ENCODE measurements at places on chromosomes 6 and 20. TPM values are rescaled to one million over a fixed set of nuclear protein-coding genes. Genes with fewer than 3 reads are reported as not detected.

VGLL2 gene
- total RNA-seq, result not detected

BANF2 gene
- total RNA-seq, result not detected

ANGPT4 gene
- 0.56 TPM for total RNA-seq

RIMS1 gene
- total RNA-seq, result 5.8 TPM

WFDC12 gene
- not detected for total RNA-seq

JPH2 gene
- 5.0 TPM for total RNA-seq

CST5 gene
- not detected for total RNA-seq

KIF25 gene
- not detected for total RNA-seq

- no peak overlapping the region for H3K27ac ChIP-seq
- H3K4me1 ChIP-seq, result no peaks in the 10 kb centered on the region
- DNase-seq, result no peak
These were observed 34.1 kb downstream of the DCDC2 start for GRCh38 chr6:24323632-24324337.

DNA sequence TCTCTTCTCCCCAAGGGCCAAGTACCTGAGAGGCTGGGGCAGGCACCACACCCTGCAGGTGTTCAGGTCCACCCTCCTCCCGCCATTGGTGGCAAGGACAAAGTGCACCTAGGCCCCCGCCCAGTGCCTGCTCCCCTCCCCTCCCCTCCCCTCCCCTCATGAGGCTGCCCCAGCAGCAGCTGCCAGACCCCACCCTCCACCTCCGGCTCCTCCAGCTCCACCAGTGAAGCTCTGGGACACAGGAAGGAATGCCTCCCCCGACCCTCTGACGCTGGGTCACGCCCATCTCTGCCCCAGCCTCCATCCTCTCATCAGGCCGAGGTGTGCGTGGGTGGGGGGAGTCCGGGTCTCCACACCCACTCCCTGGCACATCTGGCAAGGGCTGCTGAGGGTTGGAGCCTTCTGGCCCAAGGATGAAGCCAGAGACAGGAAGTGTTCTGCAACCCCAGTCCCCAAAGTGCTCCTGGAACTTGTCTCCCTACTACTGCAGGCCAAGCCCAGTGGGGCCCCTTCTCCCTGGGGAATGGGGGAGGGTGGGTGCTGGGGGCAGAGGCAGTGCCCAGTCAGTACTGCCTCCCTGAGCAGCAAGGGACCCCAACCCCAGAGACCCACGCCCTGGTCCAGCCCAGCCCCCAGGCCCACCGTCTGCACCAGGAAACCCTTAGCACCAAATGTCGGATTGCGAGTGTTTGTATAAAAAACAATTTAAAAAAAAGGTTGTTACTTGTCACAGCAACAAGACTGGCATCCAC lies 1.6 kb upstream of the UCKL1 start:
- H3K4me3 ChIP-seq, result peak overlapping the region; percentile 82
- peaks cover 47% of the 10 kb centered on the region for H3K4me1 ChIP-seq
- peak; percentile 77 for DNase-seq
- peak overlapping the region; percentile 64 for H3K27ac ChIP-seq

GRCh38 chr6:126170978-126171382 lies 168.9 kb upstream of the CENPW start:
- H3K4me1 ChIP-seq, result peaks cover 3% of the 10 kb centered on the region
- no peaks in the 10 kb centered on the region for H3K27me3 ChIP-seq
- H3K4me3 ChIP-seq, result no peak overlapping the region
- no peaks in the 10 kb centered on the region for H3K36me3 ChIP-seq
- DNase-seq, result no peak

DNA sequence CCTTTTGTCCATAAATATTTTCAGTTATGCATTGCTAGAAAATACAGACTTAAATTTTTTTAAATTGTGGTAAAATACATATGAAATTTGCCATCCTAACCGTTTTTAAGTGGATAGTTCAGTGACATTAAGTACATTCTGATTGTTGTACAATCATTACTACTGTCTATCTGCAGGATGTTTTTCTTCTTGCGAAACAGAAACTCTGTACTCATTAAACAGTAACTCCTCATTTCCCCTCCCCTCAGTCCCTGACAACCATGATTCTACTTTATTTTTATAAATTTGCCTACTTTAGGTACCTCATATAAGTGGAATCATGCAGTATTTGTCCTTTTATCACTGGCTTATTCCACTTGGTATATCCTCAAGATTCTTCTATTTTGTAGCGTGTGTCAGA lies 21.3 kb downstream of the TAF11 start:
- no peak overlapping the region for H3K27ac ChIP-seq
- peaks cover 30% of the 10 kb centered on the region for H3K36me3 ChIP-seq
- H3K27me3 ChIP-seq, result no peaks in the 10 kb centered on the region
- H3K4me3 ChIP-seq, result no peak overlapping the region
- H3K4me1 ChIP-seq, result no peaks in the 10 kb centered on the region

- H3K4me1 ChIP-seq, result peaks cover 44% of the 10 kb centered on the region
- no peaks in the 10 kb centered on the region for H3K36me3 ChIP-seq
- no peaks in the 10 kb centered on the region for H3K27me3 ChIP-seq
- H3K4me3 ChIP-seq, result no peak overlapping the region
- H3K27ac ChIP-seq, result no peak overlapping the region
These were observed 3.7 kb downstream of the EPB41L1 start for GRCh38 chr20:36158160-36158741.

DNA sequence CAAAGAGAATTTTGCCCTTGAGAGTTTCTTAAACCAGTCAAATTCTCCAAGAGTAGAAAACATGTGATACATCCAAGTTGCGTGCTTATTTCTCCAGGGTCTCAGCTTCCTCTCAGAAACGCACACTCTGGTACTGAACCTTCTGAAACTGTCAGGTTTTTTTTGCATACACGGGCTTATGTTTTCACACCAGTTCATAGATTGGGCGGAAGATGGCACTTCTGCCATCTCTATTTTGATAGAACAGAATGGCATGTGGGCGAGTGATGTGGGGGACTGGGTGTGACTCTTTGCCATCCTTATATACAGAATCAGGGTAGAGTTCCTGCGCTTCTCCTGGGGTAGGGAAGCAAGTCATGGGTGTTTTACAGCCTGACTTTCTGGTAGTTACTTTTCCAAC lies 56.4 kb downstream of the ADTRP start:
- H3K27ac ChIP-seq, result no peak overlapping the region
- no peaks in the 10 kb centered on the region for H3K36me3 ChIP-seq
- no peaks in the 10 kb centered on the region for H3K4me1 ChIP-seq

GRCh38 chr6:142935553-142936517 lies 9.1 kb downstream of the HIVEP2 start:
- H3K27ac ChIP-seq, result no peak overlapping the region
- H3K27me3 ChIP-seq, result no peaks in the 10 kb centered on the region
- no peak overlapping the region for H3K4me3 ChIP-seq
- no peaks in the 10 kb centered on the region for H3K36me3 ChIP-seq
- peaks cover 16% of the 10 kb centered on the region for H3K4me1 ChIP-seq

DNA sequence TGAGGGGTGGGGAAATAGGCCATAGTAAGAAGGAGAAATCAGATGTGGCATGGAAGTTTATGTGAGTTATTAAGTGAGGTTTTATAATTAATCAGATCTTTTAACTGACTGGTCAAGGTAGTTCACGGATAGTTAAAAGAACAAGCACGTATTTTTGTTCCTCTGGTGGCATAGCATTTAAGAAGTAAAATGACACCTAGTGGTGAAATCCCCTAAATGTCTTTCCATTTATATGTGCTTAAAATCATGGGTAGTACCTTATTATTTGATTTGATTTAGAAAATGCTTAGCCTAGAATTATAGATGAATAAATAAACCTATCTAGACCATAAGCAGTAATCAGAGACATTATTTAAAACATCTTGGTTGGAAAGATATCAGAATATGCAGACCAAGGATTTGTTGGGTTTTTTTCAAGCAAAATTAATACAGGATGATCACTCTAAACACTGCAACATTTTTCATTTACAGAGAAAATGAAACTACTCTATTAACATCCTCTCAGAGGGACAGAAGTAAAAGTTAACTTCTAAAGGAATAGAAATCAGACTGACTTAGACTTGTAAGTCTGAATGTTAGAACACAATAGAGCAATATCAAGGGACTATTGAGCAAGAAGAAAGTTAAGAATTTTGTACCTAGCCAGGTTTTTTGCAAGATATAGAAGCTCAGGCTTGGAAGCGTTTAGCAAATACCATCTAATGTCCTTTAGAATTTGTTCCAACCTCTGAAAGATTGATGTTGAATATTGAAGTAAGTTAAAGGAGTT lies 81.1 kb downstream of the STXBP5 start:
- H3K27ac ChIP-seq, result no peak overlapping the region
- no peaks in the 10 kb centered on the region for H3K27me3 ChIP-seq
- H3K4me1 ChIP-seq, result peaks cover 9% of the 10 kb centered on the region
- H3K36me3 ChIP-seq, result peaks cover 7% of the 10 kb centered on the region
- no peak for DNase-seq
- H3K4me3 ChIP-seq, result no peak overlapping the region

GRCh38 chr20:41055679-41056078 lies 27.1 kb downstream of the TOP1 start:
- no peaks in the 10 kb centered on the region for H3K27me3 ChIP-seq
- no peak overlapping the region for H3K4me3 ChIP-seq
- H3K27ac ChIP-seq, result no peak overlapping the region
- no peaks in the 10 kb centered on the region for H3K36me3 ChIP-seq

GRCh38 chr20:4235512-4236043 lies 220.2 kb upstream of the RNF24 start:
- H3K27me3 ChIP-seq, result peaks cover 8% of the 10 kb centered on the region
- H3K36me3 ChIP-seq, result no peaks in the 10 kb centered on the region
- peaks cover 4% of the 10 kb centered on the region for H3K4me1 ChIP-seq
- DNase-seq, result no peak

GRCh38 chr6:134684423-134684795 lies 265.5 kb downstream of the ALDH8A1 start:
- DNase-seq, result no peak
- H3K4me3 ChIP-seq, result no peak overlapping the region
- H3K27me3 ChIP-seq, result no peaks in the 10 kb centered on the region
- no peaks in the 10 kb centered on the region for H3K4me1 ChIP-seq
- no peak overlapping the region for H3K27ac ChIP-seq
- no peaks in the 10 kb centered on the region for H3K36me3 ChIP-seq

DNA sequence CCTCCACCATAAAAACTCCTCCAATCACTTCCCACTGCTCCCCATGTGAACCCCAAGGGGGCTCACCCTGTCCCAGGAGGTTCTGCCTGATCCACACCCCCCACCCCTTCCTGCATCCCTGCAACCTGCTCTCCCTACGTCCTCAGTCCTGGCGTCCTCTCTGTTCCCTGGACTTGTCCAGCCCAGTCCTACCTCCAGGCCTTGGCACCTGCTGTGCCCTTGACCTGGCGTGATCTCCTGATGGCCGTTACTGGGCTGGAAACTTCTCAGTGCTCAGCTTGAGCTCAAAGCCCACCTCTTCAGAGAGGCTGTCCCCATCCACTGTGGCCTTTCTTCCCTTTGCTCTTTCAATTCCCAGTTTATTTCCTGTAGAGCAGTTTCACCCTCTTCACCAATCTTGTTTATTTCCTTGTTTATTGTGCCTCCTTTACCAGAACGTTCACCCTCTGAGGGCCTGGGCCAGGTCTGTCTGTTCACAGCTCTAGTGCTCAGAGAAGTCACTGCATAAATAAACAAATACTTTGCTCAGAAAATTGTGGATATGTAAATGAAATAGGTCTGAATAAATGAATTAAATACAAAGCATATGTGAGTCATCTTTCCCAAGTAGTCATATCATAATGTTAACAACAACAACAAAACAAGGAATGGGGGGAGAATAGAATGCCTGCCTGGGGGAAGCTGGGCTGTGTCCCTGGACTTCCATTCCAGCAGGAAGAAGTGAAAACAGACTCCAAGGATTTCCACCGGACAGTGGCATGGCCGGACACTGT lies 175.7 kb upstream of the SULF2 start:
- no peaks in the 10 kb centered on the region for H3K27me3 ChIP-seq
- no peaks in the 10 kb centered on the region for H3K36me3 ChIP-seq
- H3K4me3 ChIP-seq, result no peak overlapping the region
- H3K4me1 ChIP-seq, result no peaks in the 10 kb centered on the region
- no peak for DNase-seq
- no peak overlapping the region for H3K27ac ChIP-seq

GRCh38 chr20:58721951-58722778 lies 29.6 kb downstream of the NPEPL1 start:
- DNase-seq, result peak; percentile 74
- H3K4me1 ChIP-seq, result no peaks in the 10 kb centered on the region
- no peak overlapping the region for H3K4me3 ChIP-seq
- H3K36me3 ChIP-seq, result no peaks in the 10 kb centered on the region
- H3K27me3 ChIP-seq, result peaks cover 15% of the 10 kb centered on the region
- H3K27ac ChIP-seq, result no peak overlapping the region

DNA sequence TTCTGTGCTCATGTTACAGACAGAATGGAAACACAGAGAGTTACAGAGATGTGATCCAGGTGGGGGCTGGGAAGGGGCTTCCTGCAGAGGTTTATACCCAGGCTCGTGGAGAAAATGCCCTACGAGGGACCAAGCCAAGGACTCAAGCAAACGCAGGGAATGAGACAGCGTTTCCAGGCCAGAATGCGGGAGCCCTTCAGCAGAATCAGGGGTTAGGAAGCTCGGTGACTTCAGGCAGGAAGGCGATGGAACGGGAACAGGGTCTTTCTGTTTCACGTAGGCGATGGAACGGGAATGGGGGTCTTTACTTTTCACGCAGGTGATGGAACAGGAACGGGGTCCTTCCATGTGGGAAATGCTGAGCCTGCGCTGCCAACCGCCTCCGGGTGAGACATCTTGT lies 82.6 kb downstream of the THBS2 start:
- no peaks in the 10 kb centered on the region for H3K36me3 ChIP-seq
- H3K4me3 ChIP-seq, result no peak overlapping the region
- H3K27ac ChIP-seq, result no peak overlapping the region
- H3K27me3 ChIP-seq, result no peaks in the 10 kb centered on the region

GRCh38 chr6:45438849-45439406 lies 61.2 kb upstream of the SUPT3H start:
- peaks cover 30% of the 10 kb centered on the region for H3K4me1 ChIP-seq
- H3K27me3 ChIP-seq, result no peaks in the 10 kb centered on the region
- H3K36me3 ChIP-seq, result no peaks in the 10 kb centered on the region
- no peak overlapping the region for H3K4me3 ChIP-seq
- H3K27ac ChIP-seq, result no peak overlapping the region
- no peak for DNase-seq

GRCh38 chr6:40276141-40276540 lies 311.0 kb downstream of the LRFN2 start:
- H3K4me1 ChIP-seq, result no peaks in the 10 kb centered on the region
- no peak overlapping the region for H3K27ac ChIP-seq
- no peaks in the 10 kb centered on the region for H3K36me3 ChIP-seq
- no peak for DNase-seq

Data from suprapubic skin (tissue), 4 donors.